ENCODE measurements at places on chromosomes 13 and 19. TPM values are rescaled to one million over a fixed set of nuclear protein-coding genes. Genes with fewer than 3 reads are reported as not detected.

TNNT1 gene
- 2.3 TPM for polyA plus RNA-seq

ICAM3 gene
- 24.5 TPM for polyA plus RNA-seq

GRCh38 chr13:97028441-97029299 lies 34.4 kb upstream of the OXGR1 start:
- no peak for DNase-seq
- H3K4me1 ChIP-seq = no peaks in the 10 kb centered on the region
- no peak overlapping the region for H3K27ac ChIP-seq

DNA sequence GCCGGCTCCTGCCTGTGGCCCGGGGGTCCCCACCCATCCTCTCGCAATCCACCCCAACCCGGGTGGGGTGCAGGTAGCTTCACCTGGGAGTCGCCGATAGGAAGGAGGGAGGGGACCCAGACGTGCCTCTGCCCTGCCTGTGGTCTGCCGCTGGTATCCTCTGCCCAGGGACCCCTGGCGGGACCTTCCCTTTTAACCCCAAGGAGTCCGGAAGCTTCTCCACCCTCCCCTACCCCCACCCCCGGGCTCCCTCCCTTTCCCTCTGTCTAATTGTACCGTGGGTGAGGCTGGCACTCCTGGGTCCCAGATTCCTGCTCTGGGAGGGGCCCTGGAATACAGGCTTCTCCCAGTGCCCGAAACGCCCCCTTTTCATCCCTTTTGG lies at the start of gene KLK10:
Gene KLK10 (minus strand): TSS at position 166 of the 382 bp plus-strand sequence. CDS start 579 bp downstream, outside the sequence.
- peak within 1 kb of the TSS; percentile 20 for H3K4me3 ChIP-seq
- peaks cover 20% of the 10 kb centered on the region for H3K27me3 ChIP-seq
- no peaks in the 10 kb centered on the region for H3K36me3 ChIP-seq
- peaks cover 26% of the 10 kb centered on the region for H3K4me1 ChIP-seq
- DNase-seq = no peak
- no peak within 1 kb of the TSS for H3K27ac ChIP-seq

KCNJ14 gene
- polyA plus RNA-seq = not detected

CYP2S1 gene
- 8.6 TPM for polyA plus RNA-seq

GRCh38 chr19:33781996-33782395 lies 14.7 kb upstream of the KCTD15 start:
- H3K4me3 ChIP-seq = no peak overlapping the region
- peaks cover 5% of the 10 kb centered on the region for H3K4me1 ChIP-seq
- H3K27me3 ChIP-seq = peaks cover 15% of the 10 kb centered on the region
- DNase-seq = no peak

- no peaks in the 10 kb centered on the region for H3K36me3 ChIP-seq
- H3K27ac ChIP-seq = no peak overlapping the region
- no peak for DNase-seq
- H3K27me3 ChIP-seq = no peaks in the 10 kb centered on the region
- H3K4me3 ChIP-seq = no peak overlapping the region
These were observed 226.3 kb upstream of the DACH1 start for GRCh38 chr13:72093262-72093661.

BRSK1 gene
- 4.2 TPM for polyA plus RNA-seq

DNA sequence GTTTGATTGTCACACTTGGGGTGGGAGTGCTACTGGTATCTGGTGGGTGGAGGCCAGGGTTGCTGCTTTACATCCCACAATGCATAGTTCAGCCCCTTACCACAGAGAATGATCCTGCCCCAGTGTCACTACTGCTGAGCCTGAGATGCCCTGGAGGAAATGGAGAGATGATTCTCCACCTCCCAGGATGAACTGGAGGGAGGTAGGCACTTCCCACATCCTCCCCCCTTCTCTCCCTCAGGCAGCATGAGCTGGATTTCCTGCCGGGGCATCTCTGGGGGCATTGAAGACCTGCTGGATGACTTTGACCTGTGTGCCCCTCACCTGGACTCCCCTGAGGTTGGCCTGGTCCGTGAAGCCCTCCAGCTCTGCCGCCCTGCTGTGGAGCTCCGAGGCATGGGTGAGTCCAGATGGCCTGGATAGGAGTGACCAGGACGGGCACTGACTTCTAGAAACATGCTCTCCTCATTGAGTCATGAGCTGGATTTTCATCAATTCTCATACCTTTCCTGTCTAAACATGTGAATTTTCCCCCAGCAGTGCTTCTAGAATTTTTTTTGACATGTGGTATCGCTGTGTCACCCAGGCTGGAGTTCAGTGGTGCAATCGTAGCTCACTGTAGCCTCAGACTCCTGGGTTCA lies 45.3 kb downstream of the NWD1 start:
- H3K27me3 ChIP-seq = peaks cover 30% of the 10 kb centered on the region
- no peak for DNase-seq
- no peaks in the 10 kb centered on the region for H3K4me1 ChIP-seq
- H3K27ac ChIP-seq = no peak overlapping the region
